Ovary (tissue), 10 donors: ENCODE measurements at places on chromosomes 6 and 20. TPM values are rescaled to one million over a fixed set of nuclear protein-coding genes. Genes with fewer than 3 reads are reported as not detected.

Gene LAMA5
- 29.1 TPM for total RNA-seq

Gene RAET1L
- total RNA-seq: not detected

Gene WFDC2
- total RNA-seq: 1.6 TPM

DNA sequence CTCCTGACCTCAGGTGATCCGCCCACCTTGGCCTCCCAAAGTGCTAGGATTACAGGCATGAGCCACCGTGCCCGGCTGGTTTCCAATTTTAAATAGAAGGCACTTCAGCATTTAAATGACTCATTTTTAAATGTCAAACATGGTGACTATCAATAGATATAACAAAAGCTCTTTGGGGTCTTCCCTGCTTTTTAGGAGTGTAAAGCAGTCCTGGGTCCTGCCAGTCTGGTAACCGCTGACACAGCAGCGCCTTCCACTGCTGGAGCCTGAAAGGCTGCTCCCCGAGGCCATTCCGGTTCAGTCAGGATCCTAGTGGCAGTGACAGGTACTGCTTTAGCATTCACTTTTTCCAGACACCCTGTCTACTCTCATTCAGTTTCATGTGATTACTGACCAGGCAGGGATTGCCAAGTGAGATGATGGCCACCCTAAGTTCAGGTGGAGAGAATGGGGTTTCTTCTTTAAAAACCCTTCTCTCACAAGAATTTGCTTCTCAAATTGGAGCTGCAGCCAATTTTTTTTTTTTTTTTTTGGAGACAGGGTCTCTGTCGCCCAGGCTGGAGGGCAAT is 5.1 kb downstream of the DIDO1 start:
- H3K4me3 ChIP-seq: no peak overlapping the region
- peaks cover 32% of the 10 kb centered on the region for H3K4me1 ChIP-seq
- H3K27me3 ChIP-seq: no peaks in the 10 kb centered on the region
- no peaks in the 10 kb centered on the region for H3K36me3 ChIP-seq

Gene KCNK5
- total RNA-seq: 7.3 TPM

Gene ENPP5
- total RNA-seq: 4.7 TPM

Gene CALHM4
- not detected for total RNA-seq
